ENCODE measurements at places on chromosomes 13 and 19.

DNA sequence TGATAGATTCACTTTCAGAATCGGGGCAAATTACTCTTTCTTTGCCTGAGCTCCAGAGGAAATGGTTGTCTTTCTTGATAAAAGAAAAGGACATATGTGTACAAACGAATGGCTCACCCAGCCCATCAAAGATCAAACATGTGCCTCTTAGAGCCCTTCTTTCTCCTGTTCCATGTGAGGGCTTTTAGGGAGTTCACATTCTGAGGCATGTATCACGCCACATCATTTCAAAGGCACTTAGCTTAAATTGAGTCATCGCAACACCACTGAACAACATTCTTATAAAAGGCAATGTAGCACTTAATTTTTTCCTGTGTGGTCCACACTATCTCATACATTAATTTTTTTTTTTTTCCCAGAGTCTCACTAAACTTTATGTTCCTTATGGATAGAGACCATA, 521.0 kb downstream of the SUCLA2 start:
- no peak for DNase-seq
- no peaks in the 10 kb centered on the region for H3K27me3 ChIP-seq
- H3K4me1 ChIP-seq, result no peaks in the 10 kb centered on the region
- H3K36me3 ChIP-seq, result no peaks in the 10 kb centered on the region

- no peaks in the 10 kb centered on the region for H3K27me3 ChIP-seq
- H3K4me1 ChIP-seq, result no peaks in the 10 kb centered on the region
- no peak overlapping the region for H3K27ac ChIP-seq
- no peak for DNase-seq
Observed at GRCh38 chr19:43820098-43820883, 6.8 kb upstream of the ZNF283 start.

DNA sequence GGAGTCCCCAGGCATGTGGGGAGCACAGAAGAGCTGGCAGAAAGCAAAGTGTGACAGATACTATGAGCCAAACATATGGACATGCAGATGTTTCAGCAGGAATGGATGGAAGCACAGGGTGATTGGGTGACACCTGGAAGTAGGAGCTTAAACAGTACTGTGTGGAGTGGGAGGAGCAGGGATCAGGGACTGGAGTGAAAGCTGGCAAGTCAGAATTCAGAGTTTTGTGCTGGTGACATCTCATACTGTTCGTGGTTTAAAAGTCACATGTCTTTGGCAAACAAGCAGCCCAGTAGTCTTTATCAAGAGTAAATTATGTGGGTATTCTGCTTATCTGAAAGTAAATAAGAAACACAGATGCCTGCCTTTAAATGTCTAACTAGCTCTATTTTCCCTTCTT, 408.2 kb downstream of the COG6 start:
- peaks cover 24% of the 10 kb centered on the region for H3K4me1 ChIP-seq
- no peak overlapping the region for H3K4me3 ChIP-seq
- no peak overlapping the region for H3K27ac ChIP-seq
- H3K27me3 ChIP-seq, result no peaks in the 10 kb centered on the region
- H3K36me3 ChIP-seq, result no peaks in the 10 kb centered on the region

- H3K27me3 ChIP-seq, result no peaks in the 10 kb centered on the region
- H3K4me3 ChIP-seq, result no peak overlapping the region
- no peak for DNase-seq
Observed at GRCh38 chr13:97505017-97505416, 71.0 kb downstream of the RAP2A start.

DNA sequence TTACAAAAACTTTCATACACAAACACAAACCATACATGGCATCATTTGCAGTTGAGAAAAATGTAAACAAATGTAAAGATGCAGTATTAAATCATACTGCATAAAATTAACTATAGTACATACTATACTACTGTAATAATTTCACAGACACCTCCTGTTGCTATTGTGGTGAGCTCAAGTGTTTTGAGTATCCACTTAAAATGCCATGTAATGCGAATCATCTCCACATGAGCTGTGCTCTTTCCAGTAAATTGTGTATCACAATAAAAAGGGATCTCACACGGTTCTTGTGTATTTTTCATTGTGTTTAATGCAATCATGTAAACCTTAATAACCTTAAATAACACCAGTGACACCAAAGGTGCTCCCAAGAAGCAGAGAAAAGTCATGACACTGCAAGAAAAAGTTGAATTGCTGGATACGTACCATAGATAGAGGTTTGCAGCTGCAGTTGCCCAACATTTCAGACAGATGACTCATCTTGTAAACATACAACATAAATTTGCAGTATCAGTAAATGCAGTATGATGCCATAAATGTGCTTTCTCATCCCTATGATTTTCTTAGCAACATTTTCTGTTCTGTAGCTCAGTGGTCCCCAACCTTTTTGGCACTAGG, 166.6 kb downstream of the RAP2A start:
- no peak overlapping the region for H3K27ac ChIP-seq
- DNase-seq, result no peak
- H3K4me1 ChIP-seq, result no peaks in the 10 kb centered on the region
- H3K27me3 ChIP-seq, result no peaks in the 10 kb centered on the region
- no peak overlapping the region for H3K4me3 ChIP-seq

GRCh38 chr13:106291006-106291405, 244.5 kb downstream of the EFNB2 start:
- no peak overlapping the region for H3K4me3 ChIP-seq
- H3K27ac ChIP-seq, result no peak overlapping the region
- no peaks in the 10 kb centered on the region for H3K4me1 ChIP-seq
- no peaks in the 10 kb centered on the region for H3K27me3 ChIP-seq
- no peaks in the 10 kb centered on the region for H3K36me3 ChIP-seq

Measured in pancreas (tissue), 10 donors.